ENCODE measurements at places on chromosomes 1 and 21.

- DNase-seq: no peak
Measured at GRCh38 chr1:196678510-196678884, 26.7 kb downstream of the CFH start.

DNA sequence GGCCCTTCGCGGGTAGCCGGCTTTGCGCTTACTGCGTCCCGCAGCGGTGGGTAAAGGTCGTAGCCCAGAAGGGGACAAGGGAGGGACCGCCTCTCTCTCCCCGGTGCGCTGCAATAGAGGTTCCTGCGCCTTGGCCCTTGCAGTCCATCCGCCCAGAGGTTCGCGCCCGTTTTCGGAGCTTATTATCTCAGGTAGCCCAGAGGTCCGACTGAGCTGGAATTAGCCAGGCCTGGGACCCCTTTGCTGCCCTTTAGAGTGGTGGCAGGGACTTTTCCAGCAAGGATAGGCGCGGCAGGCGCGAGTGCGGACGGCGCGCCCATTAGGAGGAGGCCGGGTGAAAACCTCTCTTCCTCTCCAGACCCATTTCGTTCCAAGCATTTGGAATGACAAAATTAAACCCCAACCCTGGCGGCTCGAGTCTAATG, 5.0 kb downstream of the LHX4 start:
- no peak for DNase-seq

GRCh38 chr1:8362701-8363101, 44.8 kb downstream of the SLC45A1 start:
- no peak for DNase-seq

DNA sequence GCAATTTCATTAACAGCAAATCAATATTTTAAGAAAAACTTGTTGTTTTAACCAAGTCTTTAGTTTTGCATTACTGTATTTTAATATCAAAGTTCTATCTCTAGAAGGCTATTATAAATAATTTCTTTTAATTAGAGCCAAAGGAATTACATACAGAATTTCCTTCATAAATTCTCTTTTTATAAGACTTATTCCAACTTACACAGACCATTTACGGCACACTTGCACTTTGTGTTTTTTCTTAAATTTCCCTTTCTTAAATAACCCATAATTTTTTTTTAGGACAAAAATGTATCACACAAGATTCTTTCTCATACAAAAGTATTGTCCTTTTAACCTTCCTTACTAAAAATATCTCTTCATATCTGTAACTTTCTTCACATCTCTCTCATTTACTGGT, 458.5 kb upstream of the CHRM3 start:
- DNase-seq: no peak

DNA sequence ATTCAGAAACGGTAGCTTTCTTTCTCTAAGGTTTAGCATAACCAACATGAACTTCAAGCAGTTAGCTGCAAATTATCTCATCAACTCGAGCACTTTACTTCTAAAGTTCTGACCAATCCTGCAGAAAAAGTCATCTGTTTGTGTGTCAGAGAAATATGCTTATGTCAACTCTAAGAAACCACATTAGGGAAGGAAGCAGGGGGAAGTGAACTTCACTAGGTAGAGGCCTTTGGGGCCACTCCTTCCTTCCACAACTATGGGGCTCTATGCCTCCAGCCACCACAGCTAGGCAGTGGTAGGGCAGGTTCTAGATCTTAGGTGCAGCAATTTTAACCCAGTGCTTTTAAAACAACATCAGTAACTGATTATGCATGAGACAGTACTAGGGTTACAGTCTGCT, 375.9 kb downstream of the DSCAM start:
- DNase-seq: no peak

- DNase-seq: peak; percentile 59
Measured at GRCh38 chr21:41832596-41833496, 46.3 kb downstream of the PRDM15 start.

DNA sequence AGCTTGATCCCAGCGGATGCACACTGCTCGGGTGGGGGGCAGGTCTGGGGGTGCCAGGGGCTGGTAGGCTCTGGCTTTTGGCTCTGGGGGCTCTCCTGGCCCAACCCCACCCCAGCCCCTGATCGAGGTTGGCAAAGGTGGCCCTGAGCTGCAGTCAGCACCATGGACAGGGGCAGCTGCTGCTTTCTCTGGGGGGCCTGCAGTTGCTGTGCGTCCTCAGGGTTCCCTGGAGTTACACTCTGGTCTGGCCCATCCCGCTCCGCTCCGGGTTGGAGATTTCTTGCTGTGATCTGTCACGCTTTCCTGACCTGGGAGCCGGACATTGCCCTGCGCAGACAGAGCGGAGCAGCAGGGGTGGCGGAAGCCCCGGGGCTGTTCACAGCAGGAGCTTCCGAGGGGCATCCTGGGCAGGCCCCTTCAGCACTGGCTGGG, 8.0 kb upstream of the PLCH2 start:
- no peak for DNase-seq

DNA sequence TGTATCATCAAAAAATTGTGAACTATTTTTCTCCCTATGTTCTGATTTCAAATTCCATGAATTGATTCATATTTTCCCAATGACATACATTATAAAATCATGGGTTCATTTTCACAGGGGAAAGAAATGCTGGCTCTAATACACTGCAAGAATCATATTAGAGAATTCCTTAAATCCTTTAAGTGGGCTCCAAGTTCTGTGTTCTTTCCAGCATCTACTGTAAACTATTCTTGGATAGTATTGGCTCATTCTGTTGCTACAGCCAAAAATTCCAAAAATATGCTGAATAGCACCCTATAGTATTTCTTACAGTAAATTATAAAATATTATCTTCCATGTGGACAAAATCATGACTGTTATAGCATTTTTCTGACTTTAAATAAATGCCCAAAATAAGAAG, 19.0 kb upstream of the C1orf105 start:
- no peak for DNase-seq

DNA sequence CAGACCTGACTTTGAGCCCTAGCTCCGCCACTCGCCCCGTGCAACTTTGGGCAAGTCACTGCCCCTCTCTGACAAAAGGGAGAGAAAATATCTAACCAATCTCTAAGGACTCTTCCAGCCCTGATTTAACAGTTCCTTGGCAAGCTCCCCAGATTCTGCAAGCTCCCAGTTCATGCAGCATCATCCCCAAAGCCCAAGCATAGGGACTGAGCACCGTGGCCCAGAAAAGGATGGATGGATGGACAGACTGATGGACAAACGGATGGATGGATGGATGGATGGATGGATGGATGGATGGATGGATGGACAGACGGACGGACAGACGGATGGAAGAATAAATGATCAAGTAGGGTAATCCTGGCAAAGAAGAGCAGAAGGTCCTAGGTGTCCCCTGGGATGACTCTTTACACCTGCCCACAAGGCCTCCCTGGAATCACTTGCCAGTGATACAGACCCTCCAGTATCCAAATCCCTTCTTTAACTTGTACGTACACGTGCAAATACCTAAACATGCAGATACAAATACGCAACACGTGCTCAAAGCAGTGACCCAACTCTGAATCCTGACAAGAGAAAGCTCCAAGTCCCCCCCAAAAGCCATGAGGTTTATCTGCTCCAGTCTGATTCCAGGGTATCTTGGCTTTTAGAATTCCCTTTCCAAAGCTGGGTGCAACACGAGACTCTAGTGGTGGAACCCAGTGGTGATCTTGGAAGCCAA, 16.0 kb downstream of the IFFO2 start:
- DNase-seq: no peak

DNA sequence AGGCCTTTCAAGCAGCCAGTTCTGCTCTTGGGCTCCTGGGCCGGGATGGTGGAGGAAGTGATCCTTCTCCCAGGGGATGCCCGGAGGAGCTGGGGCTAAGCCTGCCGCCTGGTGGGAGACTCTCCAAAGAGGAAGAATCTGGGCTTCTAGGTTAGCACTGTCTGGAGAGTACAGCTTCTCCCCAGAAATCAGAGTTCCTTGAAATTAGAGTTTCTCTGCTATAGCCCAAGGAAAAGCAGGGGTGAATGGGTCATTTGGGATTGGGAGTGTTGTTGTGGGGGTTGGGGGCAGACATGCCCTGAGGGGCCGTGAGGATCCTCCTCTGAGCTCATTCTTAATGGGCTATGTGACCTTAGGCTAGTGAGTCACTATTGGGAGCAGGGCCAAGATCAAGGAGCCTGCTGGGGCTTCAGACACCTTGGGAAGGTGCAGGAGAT, 6.5 kb downstream of the LGR6 start:
- DNase-seq: no peak

DNA sequence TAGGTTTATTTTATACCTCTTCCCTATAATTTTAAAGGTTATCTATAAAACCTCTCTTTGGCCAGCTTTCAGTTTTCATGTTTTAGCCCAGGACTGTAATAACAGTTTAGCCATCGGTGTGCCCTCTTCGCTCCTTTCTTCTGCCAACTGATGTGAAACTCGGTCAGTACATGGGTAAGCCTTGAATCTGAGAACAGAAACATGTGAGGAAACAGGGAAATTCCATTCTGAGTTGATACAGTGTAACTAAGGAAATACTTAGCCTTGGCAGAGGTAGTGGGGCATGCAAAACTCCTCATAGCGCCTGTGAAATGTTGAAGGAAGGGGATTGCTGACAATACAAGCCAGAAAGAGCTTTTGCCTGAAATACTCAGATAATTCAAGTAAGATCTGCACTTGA, 465.2 kb downstream of the NCAM2 start:
- no peak for DNase-seq

DNA sequence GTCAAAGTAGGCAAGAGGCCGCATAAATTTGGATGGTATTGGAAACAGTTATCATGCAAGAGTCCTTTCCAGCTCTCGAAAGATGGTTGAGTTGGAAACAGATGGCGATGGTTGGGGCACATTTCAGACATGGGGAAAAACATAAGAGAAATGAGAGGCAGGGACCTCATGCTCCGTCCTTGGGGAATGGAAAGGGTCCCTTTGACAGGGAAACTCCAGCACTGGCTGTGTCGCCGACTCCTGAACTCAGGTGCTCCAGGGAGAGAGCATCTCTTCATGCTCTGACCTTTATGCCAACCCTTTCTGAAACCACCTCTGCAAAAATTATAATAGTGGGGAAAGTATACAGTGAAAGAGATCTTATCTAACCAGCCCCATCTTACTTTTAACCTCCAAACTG, 36.8 kb upstream of the COL6A2 start:
- DNase-seq: no peak

GRCh38 chr1:99326215-99326949, 62.1 kb downstream of the PLPPR4 start:
- DNase-seq: no peak

- no peak for DNase-seq
Measured at GRCh38 chr1:157770442-157771043, 6.4 kb downstream of the FCRL2 start.

DNA sequence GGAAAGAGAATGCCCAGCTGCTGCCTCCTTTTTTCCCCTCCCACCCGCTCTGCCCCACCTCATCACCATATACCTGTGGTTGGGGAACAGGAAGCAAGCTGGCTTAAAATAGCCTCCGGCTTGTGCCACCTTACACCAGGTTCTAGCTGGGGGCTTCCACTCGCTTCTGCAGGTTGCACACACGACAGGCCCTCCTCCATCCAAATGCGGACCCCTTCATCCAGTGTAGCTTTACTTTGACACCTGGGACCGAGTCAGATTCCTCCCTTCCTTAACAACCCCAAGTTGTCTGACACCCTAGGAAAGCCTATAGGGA, 14.6 kb downstream of the BLACAT1 start:
- no peak for DNase-seq

GRCh38 chr1:156232201-156232894, 9.6 kb upstream of the BGLAP start:
- DNase-seq: no peak

DNA sequence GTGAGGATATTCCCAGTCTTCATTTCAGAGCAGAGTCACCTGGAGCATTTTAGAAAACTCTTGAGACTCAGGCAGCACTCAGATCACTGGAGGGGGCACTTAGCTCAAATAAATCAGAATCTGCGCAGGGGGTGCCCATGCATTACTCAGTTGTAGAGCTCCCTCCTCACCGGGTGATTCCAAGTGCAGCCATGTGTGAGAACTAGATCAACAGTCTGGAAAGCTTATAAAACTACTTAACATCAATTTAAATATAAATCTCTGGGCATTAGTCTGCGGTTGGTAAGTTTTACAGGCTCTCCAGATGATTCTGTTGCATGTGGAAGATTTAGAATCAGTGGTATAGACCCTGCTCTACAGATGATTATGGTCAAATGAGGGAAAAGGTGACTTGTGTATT, 128.6 kb downstream of the ST6GALNAC3 start:
- DNase-seq: no peak

GRCh38 chr1:204931768-204932572, 61.3 kb downstream of the NFASC start:
- DNase-seq: no peak

DNA sequence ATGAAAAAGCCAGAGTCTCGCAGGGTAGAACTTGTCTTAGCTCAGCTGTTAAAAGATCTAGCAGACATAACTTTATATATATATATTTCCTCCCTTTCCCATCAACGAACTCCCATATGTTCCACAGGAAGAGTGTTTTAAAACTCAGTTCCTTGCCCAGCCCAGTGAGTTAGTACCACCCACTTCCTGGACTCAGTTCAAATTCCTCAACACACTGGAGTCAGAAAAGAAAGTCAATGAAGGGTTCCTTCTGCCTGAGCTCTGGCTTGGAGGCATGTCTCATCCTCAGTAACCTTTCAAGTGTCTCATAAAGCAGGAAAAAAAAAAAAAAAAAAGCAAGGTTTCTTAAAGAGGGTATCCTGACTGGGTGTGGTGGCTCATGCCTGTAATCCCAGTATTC, 15.6 kb downstream of the TPM3 start:
- no peak for DNase-seq

GRCh38 chr21:35203093-35203977, 154.2 kb upstream of the RUNX1 start:
- no peak for DNase-seq

GRCh38 chr1:77283701-77284425, 2.0 kb downstream of the AK5 start:
- DNase-seq: no peak

GRCh38 chr1:236114076-236114747, 28.1 kb upstream of the GPR137B start:
- no peak for DNase-seq

- no peak for DNase-seq
Measured at GRCh38 chr1:224205438-224205840, 22.4 kb downstream of the DEGS1 start.

- DNase-seq: no peak
Measured at GRCh38 chr21:46190491-46191131, 6.4 kb upstream of the SPATC1L start.

GRCh38 chr1:26853156-26853555, 9.8 kb upstream of the SFN start:
- peak; percentile 69 for DNase-seq

- no peak for DNase-seq
Measured at GRCh38 chr21:41695513-41695912, 71.3 kb downstream of the RIPK4 start.

DNA sequence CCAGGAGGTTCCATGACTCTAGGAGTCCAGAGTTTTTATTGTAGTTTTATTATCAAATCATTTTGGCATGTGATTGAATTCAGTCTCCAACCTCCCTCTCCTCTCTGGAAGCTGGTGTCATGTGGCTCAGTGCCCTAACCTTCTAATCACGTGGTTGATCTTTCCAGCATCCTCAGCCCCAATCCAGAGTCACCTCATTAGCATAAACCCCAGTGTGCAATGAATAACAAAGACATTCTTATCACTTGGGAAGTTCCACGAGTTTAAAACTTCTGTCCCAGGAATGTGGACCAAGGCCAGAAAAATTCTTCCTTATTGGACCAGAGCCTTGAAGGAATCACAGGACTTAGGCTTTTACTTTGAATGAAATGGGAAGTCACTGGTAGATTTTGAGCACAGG, 52.2 kb downstream of the KIRREL1 start:
- DNase-seq: no peak

All from GM19239 (cell line).